DMS79 (cell line): ENCODE measurements at places on chromosomes 5 and 9.

- DNase-seq = no peak
Measured at GRCh38 chr9:23855873-23856604, 30.0 kb upstream of the ELAVL2 start.

GRCh38 chr9:136362450-136362784, 1.1 kb downstream of the DNLZ start:
- DNase-seq = no peak

DNA sequence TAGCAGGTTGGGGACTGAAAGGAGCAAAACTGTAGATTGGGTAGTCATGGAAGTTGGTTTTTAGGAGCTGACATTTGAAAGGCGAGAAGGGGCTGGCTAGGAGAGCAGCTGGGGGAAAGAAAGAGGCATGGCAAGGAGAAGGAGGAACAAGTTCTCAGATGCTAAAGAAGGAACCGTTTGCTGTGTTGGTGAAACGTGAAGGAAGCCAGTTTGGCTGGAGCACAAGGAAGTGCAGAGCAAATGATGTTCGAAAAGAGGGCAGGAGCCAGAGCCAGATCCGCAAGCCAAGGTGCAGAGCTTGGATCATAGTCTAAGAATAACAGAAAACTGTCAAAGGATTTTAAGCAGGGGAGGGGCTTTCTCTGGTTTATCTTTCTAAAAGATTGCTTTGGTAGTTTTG, 276.6 kb downstream of the ASTN2 start:
- no peak for DNase-seq

DNA sequence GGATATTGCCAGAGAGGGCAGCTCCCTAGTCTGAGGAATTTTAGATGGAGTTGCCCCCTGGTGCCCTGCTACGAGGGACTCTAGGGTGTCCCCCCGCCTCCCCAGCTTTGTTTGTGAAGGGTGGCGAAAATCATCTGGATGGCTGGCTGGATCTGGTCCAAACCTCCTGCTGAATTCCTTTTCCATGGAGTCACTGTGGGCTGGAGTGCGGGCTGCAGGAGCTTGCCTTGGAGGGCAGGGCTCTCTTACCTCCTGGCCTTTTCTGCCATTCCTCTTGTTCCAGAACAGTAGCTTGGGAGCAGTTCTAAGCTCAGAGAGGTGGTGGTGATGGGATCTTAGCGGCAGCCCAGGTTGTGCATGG, 2.1 kb downstream of the SYNPO start:
- no peak for DNase-seq

GRCh38 chr5:6469836-6470235, 21.2 kb downstream of the UBE2QL1 start:
- no peak for DNase-seq

- no peak for DNase-seq
Measured at GRCh38 chr5:146006470-146007190, 70.3 kb downstream of the SH3RF2 start.

DNA sequence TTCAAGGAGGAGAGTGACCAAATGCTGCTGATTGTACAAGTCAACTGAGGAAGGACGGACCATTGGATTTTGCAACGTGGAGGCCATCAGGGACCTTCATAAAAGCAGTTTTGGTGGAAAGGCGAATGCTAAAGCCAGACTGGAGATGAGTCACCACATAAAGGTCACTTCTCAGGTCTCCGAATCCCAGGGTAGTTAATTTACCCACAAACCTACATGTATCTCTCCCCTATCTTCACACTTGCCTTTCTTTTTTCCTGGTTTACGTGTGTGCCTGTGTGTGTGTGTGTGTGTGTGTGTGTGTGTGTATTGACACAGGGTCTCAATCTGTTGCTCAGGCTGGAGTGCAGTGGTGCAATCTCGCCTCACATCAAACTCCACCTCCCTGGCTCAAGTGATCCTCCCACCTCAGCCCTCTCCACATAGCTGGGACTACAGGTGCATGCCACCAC, 4.6 kb upstream of the CTNNA1 start:
- no peak for DNase-seq

- DNase-seq = no peak
Measured at GRCh38 chr5:3428334-3428733, 167.3 kb upstream of the IRX1 start.

DNA sequence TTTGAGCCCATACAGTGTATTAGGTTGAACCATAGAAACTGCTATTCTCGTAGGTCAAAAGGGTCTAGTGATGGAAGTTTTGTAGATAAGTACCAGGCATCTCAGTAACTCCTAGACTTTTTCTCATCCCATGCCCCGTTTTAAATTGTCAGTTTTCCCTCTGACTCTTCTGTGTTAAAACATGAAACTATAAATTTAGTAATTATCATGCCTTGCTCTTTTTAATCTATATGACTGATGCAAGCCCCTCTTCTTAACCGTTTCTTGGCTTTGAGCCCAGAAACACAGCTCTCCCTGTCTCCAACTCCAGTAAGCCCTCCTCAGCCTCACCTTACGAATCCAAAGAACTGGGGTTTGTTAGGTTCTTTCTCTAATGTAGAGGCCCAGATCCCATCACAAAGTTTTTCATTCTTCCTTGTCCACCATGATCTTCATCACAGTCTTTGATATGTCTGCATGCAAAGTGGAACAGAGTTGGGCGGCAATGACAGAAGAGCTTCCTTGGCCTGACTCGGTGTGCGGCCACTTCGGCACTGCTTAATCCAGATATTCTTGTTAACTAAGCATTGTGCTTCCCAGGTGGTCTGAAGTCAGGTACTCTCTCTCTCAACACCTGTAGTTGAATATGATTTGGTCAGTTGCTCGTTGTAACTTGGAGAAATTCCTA, 21.1 kb downstream of the RGMB start:
- no peak for DNase-seq

DNA sequence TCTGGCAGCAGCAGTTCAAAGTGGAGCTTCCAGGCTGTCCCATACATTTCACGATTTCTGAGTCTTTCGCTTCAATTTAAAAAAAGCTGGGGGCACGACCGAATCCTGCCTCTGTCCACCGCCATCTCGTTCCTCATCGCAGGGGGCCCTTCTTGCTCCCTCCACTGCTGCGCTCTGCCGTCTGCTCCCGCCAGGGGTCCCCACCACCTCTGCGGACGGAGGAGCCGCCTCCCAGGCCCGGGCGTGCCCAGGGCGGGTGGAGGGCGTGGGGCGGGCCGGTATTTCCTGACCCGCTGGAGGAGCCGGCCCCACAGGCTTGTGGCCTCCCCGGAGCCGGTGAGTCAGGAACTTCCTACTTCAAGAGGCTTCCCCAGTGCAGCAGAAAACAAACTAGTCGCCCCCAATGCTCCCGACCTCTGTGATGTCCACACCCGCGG, 50.4 kb downstream of the USP20 start:
- peak; percentile 43 for DNase-seq

- no peak for DNase-seq
Measured at GRCh38 chr5:10073441-10074104, 176.1 kb downstream of the ATPSCKMT start.

GRCh38 chr5:122368510-122369251, 56.6 kb downstream of the SNCAIP start:
- DNase-seq = no peak

DNA sequence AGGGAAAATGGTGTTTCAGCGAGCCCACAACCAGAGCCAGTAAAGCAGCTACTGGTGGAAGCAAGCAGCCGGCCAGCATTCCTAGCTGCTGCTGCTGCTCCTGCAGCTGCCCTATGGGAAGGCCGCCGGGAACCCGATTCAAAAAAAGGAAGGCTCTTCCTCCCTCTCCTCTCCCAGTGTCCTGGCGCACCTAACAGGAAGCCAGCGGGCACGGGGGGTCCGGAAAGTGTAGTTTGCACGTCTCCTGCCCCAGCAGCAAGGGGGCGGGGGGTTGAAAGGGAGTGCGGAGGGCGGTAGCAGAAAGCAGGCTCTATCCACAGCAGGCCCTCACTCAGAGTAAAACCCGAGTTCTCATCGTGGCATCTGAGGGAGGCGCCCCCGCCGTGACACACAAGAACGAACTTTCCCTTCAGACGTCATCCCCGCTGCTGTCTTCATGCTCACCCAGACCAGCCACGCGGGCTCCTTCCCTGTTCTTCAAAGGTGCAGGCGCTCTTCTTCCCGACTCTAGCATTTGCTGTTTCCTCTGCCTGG, 16.5 kb downstream of the GRXCR2 start:
- DNase-seq = no peak

DNA sequence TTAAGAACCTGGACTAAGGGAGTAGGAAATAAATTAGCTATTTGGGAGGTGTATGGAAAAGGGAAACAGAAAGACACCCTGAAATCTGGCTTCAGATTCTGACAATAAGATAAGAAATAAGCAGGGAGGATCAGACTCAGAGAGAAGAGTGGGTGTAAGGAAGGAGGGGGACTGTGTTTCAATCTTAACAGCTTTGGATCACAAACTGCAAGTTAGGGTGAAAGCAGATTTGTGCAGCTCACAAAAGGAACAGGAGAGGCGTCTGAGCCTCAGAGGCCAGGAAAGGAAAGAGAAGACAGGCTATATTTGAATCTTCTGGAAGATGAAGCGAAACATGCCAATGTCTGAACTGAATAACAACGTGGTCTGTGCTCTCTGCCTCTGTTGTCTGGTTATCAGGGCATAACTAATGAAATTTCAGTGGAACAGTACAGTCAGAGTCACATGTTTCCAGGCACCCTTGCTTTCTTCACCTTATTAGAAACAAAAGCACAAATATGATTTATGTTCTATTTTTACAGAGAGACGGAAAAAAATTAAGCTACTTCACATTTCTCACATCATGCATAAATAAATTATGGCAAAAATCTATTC, 26.6 kb downstream of the SGTB start:
- no peak for DNase-seq

GRCh38 chr5:66198837-66199236, 54.7 kb downstream of the SREK1 start:
- no peak for DNase-seq

GRCh38 chr5:175447571-175447970, 3.6 kb upstream of the DRD1 start:
- no peak for DNase-seq

- DNase-seq = no peak
Measured at GRCh38 chr9:6543204-6543603, 102.3 kb downstream of the GLDC start.

DNA sequence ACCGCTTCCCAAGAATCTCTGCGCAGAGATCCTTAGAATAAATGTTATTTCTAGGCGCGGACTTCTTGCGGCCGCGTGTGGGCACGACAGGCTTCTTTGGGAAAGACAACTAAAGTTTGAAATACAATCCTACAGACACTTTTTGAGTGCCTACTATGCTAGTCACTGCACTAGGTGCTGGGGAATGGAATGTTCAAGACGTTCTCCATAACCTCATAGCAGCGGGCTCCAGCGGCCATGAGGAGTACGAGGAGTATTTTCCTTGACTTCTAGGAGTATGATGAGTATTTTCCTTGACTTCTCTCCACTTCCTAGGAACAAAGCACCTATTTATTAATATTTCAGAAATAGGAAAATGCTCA, 636 bp upstream of the PWWP2A start:
- DNase-seq = no peak

GRCh38 chr9:124574534-124575375, 67.6 kb upstream of the NR5A1 start:
- DNase-seq = no peak
